Stimulated activated CD4-positive, alpha-beta T cell treated with anti-CD3 and anti-CD28 coated beads, Interleukin-2, amount 100 ng/mL, for 4 hours (primary cell): ENCODE measurements at places on chromosomes 2 and 18.

DNA sequence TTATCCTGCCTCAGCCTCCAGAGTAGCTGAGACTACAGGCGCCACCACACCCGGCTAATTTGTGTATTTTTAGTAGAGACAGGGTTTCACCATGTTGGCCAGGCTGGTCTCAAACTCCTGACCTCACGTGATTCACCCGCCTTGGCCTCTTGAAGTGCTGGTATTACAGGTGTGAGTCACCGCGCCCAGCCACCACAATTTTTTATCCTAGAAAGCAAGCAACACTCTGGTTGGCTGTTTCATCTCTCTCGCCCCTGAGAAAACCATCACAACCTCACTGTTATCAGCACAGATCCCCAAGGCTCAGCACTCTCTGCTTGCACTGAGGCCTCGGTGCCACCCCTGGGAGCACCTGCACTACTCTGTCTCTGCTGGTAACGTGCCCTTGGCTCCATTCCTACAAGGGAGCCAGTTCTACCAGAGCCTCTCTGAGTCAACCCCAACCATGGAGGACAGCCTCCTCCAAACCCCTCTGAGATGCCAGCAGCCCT, 134.8 kb upstream of the AGAP1 start:
- DNase-seq, result no peak

DNA sequence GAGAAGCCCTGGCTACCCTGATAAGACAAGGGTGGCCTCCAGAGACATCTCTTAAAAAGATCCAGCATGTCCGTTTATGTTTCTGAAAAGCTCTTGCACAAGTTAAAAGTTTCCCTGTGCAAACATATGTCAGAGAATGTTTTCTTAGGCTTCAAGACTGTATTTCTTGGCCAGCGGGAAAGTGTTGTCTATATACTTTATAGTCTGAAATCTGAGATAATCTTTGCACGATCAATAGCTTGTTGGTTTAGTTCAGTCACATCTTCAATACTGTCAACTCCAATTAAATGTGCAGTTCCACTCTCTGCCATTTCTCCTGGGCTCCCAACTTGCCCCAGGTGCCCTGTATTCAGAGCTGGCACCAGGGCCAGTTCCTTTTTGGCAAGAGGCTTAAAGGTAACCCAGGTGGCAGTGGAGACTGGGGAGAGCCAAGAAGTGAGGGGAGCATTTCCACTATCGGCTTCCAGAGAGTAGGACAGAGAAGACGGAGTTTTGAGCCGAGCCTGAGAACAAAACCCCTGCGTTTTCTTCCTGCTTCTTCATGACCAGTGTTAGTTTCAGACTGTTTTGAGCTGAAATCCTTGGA, 64.4 kb downstream of the ACOXL start:
- DNase-seq, result no peak

- no peak for DNase-seq
Observed at GRCh38 chr2:54723996-54724559, 616 bp downstream of the EML6 start.

DNA sequence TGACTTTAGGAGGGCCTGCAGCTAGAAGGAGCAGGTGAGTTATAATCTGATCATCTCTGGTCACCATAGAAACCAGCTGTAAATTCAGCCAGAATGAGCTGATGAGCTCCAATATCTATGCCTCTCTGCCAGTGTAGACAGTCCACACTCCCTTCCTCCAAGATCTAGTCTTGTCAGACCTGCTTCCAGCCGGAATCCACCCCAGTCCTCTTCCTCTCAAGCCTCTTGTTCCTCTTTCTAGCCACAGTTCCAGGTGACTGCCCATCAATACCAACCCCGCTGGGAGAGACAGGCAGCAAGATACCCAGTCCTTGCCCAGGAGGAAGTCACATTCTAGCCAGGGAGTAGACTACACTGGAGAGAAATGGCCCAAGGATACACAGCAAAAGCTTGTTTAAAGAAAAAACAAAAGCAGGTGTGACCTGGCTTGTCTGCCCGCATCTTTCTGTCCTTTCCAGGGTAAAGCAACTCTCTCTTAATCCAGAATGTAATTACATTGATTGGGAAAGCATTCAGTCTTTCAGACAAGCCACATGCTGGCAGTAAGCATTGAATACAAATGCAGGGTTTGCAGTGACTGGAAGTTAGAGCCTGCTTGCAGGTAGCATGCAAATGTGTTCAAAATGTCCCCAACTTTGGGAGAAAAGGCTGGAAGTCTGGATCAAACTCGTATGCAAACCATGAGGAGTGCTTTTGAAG, 9.0 kb upstream of the SLC35F6 start:
- DNase-seq, result no peak

- no peak for DNase-seq
Observed at GRCh38 chr2:210315015-210315788, at the start of gene MYL1. TSS of gene MYL1 (minus strand) at chr2:210315174. CDS start at chr2:210315042, 132 bp downstream.

- no peak for DNase-seq
Observed at GRCh38 chr2:211014906-211015305, 458.5 kb downstream of the CPS1 start.

DNA sequence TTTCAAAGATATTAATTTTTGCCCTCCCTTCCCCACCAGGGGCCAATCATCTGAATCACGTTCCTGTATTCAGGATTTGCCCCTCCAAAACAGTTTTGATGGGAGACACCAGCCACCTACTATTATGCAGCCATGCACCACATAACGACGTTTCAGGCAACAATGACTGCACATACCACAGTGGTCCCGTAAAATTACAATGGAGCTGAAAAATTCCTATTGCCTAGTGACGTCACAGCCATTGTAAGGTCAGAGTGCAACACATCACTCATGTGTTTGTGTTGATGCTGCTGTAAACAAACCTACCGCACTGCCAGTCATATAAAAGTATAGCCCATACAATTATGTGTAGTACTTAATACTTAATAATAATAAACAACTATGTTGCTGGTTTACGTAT, 22.6 kb downstream of the ITM2C start:
- DNase-seq, result no peak

- no peak for DNase-seq
Observed at GRCh38 chr2:74554820-74555531, 456 bp downstream of the DOK1 start.

DNA sequence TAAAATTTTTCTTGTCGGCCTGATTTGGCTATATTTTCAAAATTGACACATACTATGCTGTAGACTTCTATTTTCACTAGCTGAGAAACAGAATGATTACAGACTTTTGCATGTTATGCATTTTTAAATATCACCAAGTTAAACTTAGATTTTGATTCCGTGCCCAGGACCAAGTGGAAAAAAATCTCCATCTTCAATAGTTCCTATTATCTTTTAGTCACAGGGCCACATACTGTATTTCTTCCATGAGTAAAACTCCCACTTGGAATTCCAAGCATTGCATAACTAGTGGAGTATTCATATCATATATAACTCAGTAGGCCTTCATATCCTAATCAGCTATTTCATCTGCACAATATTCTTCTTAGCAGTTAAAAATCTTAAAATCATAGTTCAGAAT, 470.9 kb downstream of the ARHGAP15 start:
- no peak for DNase-seq

GRCh38 chr2:74198023-74198460, 373 bp upstream of the MTHFD2 start:
- no peak for DNase-seq

DNA sequence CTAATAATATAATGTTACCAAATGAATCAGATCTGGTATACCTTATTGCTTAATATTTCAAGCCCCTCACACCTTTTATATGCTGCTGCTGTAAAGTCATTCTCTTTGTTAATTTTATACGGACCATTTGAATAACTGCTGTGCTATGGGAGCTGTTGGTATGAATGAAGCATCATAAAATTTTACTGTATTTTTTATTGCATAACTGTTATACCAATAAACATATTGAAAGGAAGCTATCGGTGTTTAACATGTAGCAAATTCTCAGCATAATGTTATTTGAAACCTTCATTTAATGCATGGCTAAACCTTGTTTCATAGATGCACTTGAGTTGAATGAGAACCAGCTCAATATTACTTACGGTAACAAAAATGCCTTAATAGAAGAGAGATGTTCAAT, 1040.3 kb downstream of the SOCS6 start:
- DNase-seq, result no peak

DNA sequence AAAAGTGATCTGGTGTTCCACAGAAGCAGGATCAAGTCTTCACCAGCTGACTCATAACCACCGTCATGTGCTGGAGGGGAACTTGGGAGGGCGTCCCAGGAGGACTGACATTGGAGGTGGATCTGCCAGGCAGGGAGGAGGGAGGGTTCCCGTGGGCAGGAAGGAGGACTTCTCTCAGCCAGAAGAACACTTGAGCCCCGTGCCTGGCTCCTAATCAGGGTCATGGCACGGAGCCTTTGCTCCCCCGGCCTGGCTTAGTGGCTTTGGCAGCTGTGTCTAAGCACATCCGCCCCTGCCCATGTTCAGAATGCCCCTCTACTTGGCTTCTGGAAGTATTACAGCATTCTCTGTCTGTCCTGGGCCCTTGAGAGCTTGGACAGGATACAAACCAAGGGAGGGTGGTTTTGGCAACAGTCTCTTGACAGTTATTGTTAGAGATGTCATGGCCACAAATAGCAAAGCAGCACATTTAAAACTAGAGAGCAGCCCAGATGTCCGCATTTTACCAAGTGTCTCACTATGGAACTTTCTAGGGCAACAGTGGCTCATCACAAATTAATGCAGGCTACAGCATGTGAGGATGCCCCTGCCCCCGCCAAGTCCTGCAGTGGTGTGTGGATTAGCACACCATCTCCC, 11.5 kb downstream of the PPP1R7 start:
- DNase-seq, result no peak

DNA sequence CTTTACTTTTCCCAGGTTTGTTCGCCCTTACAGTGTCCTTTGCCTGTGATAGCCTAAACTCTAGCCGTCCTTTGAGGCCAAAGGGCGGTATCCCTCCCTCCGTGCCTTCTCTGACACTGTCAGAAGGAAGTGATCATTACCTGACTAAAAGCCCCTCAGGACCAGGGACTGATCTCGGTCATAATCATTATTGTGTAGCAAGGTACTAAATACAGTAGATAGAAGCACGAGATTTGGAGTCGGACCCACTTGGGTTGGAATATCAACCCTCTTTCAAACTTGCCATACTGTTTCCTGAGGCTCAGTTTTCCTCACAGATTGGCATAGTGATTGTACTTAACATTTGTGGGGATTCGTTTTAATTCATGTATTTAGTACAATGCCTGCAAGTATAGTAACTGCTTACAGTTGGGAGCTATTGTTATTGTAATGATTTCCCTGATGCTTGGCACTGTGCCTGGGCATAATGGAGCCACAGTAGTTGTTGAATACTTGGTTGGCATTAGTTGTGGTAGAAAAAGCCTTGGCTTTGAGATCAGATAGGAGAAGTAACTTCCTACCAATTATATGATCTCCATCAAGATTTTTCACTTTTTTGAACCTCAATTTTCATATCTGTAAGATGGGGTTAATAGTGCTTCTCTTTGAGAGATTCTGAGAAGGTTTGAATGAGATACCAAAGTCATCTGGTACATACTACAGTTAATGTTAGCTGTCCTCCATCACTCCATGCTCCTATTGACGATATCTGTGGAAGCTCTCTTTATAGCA, 836 bp downstream of the STK11IP start:
- no peak for DNase-seq

DNA sequence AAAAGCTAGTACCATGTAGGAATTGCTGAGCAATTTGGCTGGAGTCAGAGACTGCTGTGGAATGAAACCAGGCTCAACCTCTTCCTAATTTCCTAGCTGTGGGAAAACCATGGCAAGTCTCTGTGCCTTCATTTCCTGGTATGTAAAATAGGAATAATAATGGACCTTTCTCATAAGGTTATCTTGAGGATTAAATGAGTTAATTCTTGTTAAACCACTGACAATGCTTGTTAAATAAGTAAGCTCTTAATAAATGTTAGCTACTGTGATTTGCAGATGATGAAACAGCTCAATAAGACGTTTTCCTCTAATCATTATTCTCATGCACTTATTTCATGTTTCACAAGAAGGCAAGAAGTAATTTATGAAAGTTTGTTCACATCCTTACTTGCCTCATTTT, 346.7 kb downstream of the RND3 start:
- DNase-seq, result no peak
